ENCODE measurements at places on chromosomes 5 and 9. TPM values are rescaled to one million over a fixed set of nuclear protein-coding genes. Genes with fewer than 3 reads are reported as not detected.

Gene CDKN2A
- 4.2 TPM for total RNA-seq

Gene RASEF
- total RNA-seq, result under 0.01 TPM

Gene FAM169A
- 3.9 TPM for total RNA-seq

Gene KCNMB1
- total RNA-seq, result not detected

Gene SHROOM1
- total RNA-seq, result 1.5 TPM

Gene AMBP
- not detected for total RNA-seq

Gene LIFR
- total RNA-seq, result 31.3 TPM

Gene ACTBL2
- total RNA-seq, result not detected

Gene IL33
- total RNA-seq, result 2.8 TPM

Gene CDH9
- not detected for total RNA-seq

Gene ANKRD34B
- not detected for total RNA-seq

Gene CARTPT
- total RNA-seq, result not detected

Gene SLC34A3
- not detected for total RNA-seq

Gene AHRR
- 4.5 TPM for total RNA-seq

Gene PCDHA13
- total RNA-seq, result under 0.01 TPM

Gene SLC27A6
- total RNA-seq, result not detected

Gene PPP1R26
- total RNA-seq, result 11.3 TPM

Gene IDNK
- 5.8 TPM for total RNA-seq

Gene SLC25A2
- under 0.01 TPM for total RNA-seq

Gene BTF3
- 206 TPM for total RNA-seq

Gene OR1L8
- 0.25 TPM for total RNA-seq

Gene DIPK1B
- total RNA-seq, result 93.8 TPM

Gene NPDC1
- 14.4 TPM for total RNA-seq

Gene CDX1
- not detected for total RNA-seq

Gene TRIM36
- 0.26 TPM for total RNA-seq

Gene AK3
- total RNA-seq, result 61.2 TPM

Gene RNF183
- total RNA-seq, result not detected

Gene HK3
- total RNA-seq, result not detected

Gene NOP16
- 11.8 TPM for total RNA-seq

Gene PCDHB4
- total RNA-seq, result under 0.01 TPM

Gene EFNA5
- total RNA-seq, result 101 TPM

Gene TPPP
- 0.13 TPM for total RNA-seq

Gene TRIM23
- total RNA-seq, result 20.7 TPM

Gene OGN
- total RNA-seq, result not detected

Gene TEX48
- not detected for total RNA-seq

Gene MSX2
- 0.13 TPM for total RNA-seq

Gene RCL1
- total RNA-seq, result 10.6 TPM

Gene JAKMIP2
- not detected for total RNA-seq

Gene ARHGEF39
- 1.0 TPM for total RNA-seq

Gene WDR31
- 0.38 TPM for total RNA-seq

Gene BTNL3
- total RNA-seq, result not detected

Gene ARRDC3
- 89.5 TPM for total RNA-seq

Gene GPSM1
- 28.2 TPM for total RNA-seq

Gene TRIO
- 76.8 TPM for total RNA-seq

Gene MARVELD2
- 0.90 TPM for total RNA-seq

Gene REEP2
- 1.6 TPM for total RNA-seq

Gene ARHGEF37
- 20.6 TPM for total RNA-seq

Gene PKD2L2
- total RNA-seq, result not detected

Gene ANXA2R
- total RNA-seq, result 6.0 TPM

Gene MCIDAS
- total RNA-seq, result not detected

Gene SOHLH1
- not detected for total RNA-seq

Gene LCN15
- 0.13 TPM for total RNA-seq

Gene ZNF879
- total RNA-seq, result 2.6 TPM

Gene GARIN3
- not detected for total RNA-seq

Gene IZUMO3
- total RNA-seq, result not detected

Gene SLC45A2
- total RNA-seq, result under 0.01 TPM

Gene ZCCHC9
- 11.6 TPM for total RNA-seq

Gene MYMK
- total RNA-seq, result not detected

Gene SPATA9
- 0.13 TPM for total RNA-seq

Gene OR1J2
- not detected for total RNA-seq

All from dermis microvascular lymphatic vessel endothelial cell (primary cell).